Activated CD8-positive, alpha-beta memory T cell treated with anti-CD3 and anti-CD28 coated beads for 48 hours (primary cell): ENCODE measurements at places on chromosomes 2 and 18.

- DNase-seq, result no peak
These were observed 31.2 kb upstream of the HPCAL1 start for GRCh38 chr2:10271509-10271908.

GRCh38 chr2:234621120-234621519, 124.2 kb upstream of the ARL4C start:
- no peak for DNase-seq

DNA sequence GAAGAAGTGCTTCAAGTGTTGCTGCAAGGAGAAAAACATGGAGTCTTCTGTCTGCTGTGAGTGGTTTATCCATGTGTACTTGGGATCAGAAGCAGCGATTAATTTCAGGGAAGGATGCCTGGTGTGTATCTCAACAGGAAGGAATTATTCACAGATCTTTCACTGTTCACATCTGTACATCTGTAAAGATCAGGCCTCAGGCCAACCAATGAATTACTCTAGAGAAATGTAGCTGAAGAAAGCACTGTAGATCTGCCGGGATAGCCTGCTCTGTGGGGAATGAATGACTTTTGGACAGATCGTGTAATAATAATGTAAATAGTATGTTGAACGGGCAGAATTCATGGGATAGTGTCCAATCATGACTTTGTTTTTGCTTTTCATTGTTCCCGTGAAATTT, 54.0 kb upstream of the SPP2 start:
- DNase-seq, result no peak

GRCh38 chr2:172179045-172179701, 76.5 kb upstream of the DLX2 start:
- DNase-seq, result no peak

DNA sequence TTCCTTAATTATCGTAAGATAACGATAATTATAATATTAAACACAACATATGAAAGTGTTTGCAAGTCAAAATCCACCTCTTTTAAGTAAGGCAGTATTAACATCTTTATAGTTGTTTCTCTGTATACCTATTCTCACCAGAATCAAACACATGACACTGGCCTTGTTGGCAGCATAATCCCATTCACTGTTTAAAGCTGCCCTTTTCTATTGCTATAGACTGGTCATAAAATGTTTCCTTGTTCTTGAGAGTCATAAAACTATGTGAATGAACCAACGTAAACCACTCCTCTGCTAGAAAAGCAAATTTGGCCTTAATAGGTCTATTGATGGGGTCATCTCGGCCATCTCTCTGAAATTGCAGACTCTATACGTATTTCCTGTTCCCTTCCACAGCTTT, 293.1 kb downstream of the SLC8A1 start:
- no peak for DNase-seq

DNA sequence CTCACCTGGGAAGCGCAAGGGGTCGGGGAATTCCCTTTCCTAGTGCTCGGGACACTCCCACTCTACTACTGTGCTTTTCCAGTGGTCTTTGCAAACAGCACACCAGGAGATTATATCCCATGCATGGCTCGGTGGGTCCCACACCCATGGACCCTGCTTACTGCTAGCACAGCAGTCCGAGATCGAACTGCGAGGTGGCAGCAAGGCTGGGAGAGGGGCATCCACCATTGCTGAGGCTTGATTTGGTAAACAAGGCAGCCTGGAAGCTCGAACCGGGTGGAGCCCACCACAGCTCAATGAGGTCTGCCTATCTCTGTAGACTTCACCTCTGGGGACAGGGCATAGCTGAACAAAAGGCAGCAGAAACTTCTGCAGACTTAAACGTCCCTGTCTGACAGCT, 64.7 kb upstream of the CRACDL start:
- DNase-seq, result no peak

DNA sequence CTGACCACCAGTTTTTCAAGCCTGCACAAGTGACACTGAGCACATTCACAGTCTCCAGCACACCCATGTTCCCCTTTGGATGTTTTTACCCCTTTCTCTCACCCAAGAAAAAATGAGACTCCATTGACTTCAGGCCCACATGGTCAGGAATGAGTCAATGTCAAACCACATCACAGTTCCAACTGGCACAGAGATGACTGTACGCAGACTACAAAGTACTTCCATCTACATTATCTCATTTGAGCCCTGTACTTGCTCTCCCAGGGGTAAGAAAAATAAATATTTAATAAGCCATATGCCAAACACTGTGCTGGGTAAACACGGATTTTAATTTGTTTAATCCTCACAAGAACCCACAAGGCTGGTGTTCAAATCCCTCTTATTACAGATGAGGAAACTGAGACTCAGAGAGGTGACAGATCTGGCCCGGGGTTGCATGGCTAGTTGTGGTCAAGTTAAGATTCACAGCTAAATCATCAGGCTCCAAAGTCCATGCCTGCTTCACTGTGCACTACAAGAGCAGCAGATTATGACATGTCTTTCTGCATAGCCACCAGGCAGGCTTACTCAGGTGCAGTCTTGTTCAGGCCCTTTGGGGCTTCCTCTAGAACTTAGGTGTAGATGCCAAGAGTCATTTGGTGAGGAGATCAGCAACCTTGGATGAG, 106.1 kb downstream of the TXNL1 start:
- no peak for DNase-seq

GRCh38 chr18:59455728-59456276, 96.7 kb upstream of the LMAN1 start:
- no peak for DNase-seq

- peak; percentile 23 for DNase-seq
These were observed 773 bp downstream of the CMPK2 start for GRCh38 chr2:6864923-6865345.

GRCh38 chr2:164044622-164045021, 308.8 kb upstream of the FIGN start:
- DNase-seq, result no peak

GRCh38 chr2:64727013-64727767, 73.5 kb upstream of the SERTAD2 start:
- no peak for DNase-seq

- no peak for DNase-seq
These were observed 555.8 kb downstream of the NRXN1 start for GRCh38 chr2:50476174-50476573.

- DNase-seq, result no peak
These were observed 284.6 kb downstream of the CNTNAP5 start for GRCh38 chr2:124309563-124310138.

GRCh38 chr2:105806996-105807395, 62.3 kb downstream of the NCK2 start:
- no peak for DNase-seq

DNA sequence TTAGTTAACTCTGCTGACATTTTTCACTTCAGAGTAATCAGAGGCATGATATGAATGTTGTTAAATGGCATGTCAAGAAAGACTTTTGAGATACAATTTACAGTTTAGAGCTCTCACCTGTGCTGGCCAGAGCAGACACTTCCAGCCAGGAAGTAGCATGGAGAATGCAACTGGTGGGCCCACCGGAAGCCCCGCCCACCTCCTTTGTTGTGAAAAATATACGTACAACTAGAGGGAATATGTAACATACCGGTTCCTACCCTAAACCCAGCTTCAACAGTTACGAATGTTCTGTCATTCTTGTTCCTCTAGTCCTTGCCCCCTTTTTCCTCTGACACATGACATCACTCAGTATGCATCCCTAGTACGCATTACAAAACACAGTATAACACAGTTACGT, 70.2 kb upstream of the ITM2C start:
- DNase-seq, result no peak

DNA sequence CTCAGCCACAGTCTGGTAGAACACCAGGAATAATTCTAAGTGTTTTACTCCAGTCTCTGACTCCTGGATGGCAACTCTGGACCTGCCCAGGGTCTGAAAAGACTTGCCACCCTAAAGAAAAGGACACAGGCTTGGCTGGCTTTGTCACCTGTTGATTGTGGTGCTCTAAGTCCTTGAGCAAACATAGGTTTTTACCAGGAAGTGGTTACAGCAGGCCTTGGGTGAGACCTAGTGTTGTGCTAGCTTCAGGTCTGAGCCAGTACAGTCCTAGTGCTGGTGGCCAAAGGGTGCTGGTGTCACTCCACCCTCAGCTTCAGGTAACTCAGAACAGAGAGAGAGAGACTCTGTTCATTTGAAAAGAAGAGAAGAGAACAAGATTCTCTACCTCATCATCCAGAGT, 1239.4 kb upstream of the CRIM1 start:
- no peak for DNase-seq

GRCh38 chr18:33641141-33641540, 63.1 kb downstream of the ASXL3 start:
- no peak for DNase-seq

DNA sequence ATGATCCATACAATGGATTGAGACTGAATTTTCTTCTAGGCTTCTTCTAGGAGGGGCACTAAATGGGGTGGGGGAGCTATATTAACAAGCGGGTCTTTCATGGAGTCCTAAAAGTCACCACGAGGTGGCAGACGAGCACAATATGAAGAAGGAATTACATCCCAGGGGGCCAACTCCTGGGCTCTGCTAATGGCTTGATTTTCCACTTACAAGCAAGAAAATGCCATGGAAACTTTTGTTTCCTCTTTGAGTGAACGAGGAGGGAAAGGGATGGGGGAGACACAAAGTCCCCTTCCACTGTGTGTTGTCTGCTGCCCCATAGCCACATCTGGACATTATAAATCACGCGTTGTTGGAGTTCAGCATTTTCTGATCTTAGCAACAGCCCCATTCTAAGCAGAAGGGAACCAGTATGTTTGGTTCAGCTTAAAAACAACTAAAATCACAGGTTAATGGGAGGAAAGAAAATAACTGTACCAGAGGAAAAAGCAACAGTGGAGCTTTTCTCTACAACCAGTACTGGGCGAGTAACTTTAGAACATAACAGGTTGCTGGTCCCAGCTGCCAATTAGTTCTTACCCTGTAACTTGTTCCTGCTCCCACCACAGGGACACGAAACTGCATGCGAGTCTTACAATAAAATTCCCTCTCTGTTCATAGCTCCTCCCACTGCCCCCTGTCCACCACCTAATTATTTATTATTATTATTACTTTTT, 285.0 kb upstream of the PARD3B start:
- no peak for DNase-seq

GRCh38 chr2:10530607-10531239, 82.6 kb upstream of the ODC1 start:
- no peak for DNase-seq

- DNase-seq, result no peak
These were observed 72.1 kb downstream of the COL6A3 start for GRCh38 chr2:237341872-237342271.

GRCh38 chr2:1620081-1620480, 124.2 kb downstream of the PXDN start:
- no peak for DNase-seq

DNA sequence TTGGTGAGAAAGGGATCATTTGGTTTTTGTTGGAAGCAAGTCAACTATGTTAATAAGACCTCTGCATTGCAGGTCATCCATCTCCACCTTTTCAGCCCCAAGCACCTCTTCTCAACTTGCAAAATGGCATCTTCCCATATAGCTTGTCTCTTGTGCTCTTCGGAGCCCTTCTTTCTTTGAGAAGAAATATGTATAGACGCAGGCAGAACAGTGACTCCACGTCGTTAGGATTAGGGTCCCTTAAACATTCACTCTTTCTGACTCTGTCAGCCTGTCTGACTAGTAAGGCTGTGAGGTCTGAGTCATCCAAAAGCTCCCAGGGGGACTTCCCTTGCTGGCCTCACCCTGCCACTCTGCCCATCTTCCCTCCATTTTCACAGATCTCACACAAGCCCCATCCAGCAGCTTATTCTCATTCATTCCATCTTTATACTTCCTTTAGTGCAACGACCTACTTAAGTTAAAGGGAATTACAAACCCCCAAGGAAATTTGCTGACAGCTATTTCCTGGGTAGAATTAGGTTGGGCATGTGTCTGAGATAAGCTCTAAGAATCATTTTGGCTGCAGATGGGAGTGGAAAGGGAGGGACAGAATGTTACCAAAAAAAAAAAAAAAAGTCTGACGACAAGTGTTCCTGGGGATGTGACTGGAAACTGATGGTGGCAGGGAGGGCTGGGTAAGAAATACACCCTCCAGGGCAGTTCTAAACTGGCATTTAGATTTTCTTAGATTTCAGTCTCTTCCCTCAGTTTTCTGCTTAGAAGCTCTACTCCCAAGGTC, 37.7 kb upstream of the MEX3C start:
- peak; percentile 22 for DNase-seq

DNA sequence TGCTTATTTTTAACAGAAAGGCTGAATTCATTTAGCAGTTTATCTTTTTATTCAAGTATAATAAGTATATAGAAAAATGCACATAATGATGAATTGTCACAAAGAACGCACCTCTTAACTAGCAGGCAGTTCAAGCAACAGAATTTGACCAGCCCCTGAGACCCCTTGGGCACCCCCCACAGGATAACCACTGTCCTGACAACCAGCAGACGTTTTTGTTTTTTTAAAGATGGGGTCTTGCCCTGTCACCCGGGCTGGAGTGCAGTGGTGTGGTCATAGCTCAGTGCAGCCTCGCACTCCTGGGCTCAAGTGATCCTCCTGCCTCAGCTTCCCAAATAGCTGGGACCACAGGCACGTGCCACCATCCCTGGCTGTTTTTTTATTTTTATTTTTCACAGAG, 14.0 kb downstream of the PRELID3A start:
- DNase-seq, result no peak

GRCh38 chr2:172072706-172073105, 12.6 kb upstream of the DLX1 start:
- DNase-seq, result no peak

DNA sequence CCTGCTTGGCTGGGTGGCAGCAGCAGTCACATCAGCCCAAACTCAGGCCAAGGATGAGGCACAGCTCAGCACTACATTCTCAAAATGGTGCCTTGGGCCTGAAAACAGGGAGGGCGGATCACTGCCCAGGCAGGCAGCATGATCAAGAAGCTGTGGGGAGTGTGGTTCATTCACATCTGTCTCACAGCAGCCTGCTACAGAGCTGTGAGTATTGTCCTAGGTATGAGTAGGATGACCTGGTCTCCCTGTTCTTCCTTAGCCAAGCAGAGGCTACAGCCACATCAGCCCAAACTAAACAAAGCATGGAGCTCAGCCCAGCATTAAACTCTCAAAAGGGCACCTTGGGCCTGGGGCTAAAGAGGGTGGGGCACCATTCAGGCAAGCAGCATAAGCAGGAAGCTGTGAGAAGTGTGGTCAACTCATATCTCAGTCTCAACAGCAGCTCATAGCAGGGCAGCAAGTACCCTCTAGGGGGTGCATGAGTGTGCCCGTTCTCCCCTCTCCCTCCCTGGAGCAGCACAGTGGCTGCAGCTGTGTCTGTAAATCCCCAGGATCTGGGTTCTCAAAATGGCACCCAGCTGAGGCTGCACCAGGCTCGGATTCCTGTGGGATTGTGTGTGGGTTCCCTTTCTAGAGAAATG, 139.6 kb downstream of the TRABD2A start:
- DNase-seq, result no peak
